Right ventricle myocardium superior (tissue), 1 donor: ENCODE measurements at places on chromosomes 6 and 20.

DNA sequence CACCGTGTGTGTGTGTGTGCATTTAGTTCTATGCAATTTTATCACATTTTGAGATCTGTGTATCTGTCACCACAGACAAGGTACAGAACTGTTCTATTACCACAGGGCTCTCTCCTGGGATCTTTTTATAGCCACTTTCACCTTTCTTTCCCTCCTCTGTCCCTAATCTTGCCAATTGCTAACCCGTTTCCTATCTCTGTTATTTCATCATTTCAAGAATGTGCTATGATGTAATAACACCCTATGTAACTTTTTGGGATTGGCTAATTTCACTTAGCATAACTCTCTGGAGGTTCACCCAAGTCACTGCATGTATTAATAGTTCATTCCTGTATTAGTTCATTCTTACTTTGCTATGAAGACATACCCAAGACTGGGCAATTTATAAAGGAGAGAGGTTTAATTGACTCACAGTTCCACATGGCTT is 657.7 kb downstream of the QKI start:
- DNase-seq = no peak

DNA sequence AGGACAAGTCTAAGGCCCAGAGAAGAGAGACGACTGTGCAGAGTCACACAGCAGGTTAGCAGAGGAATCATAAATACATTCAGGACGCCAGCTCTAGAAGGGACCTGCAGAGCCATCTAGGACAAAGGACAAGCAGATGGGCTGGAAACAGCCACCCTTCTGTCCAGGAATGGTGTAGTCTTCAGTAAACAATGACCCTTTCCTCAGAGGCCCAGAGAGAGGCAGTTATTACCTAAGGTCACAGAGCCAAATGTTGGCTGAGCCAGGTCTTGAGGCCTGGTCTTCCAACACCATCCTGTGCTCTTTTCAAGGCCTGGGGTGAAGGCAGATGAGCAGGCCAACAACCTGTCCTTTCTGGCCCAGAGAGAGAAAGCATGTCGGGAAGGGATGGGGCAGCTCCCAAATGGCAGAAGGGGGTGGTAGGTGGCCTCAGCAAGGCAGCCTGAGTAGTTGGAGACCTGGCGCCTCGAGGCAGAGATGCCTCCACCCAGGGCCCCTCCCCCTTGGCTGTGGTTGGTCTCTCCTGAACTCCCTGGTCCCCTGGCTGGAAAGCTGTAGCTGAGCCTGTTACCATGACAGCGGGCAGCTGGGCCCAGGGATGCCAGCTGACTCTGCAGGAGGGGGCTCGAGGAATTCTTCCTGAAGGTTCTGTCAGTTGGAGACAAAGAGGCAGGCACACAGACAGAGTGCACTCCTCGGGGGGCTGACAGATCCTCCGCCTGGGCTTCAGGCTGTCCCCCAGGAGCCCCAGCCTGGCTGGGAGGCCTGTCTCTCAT is 24.8 kb downstream of the EPB41L1 start:
- no peak for DNase-seq

GRCh38 chr6:25627001-25627400 is 25.0 kb upstream of the SCGN start:
- no peak for DNase-seq

GRCh38 chr20:60300374-60300773 is 342.2 kb downstream of the CDH26 start:
- DNase-seq = no peak

GRCh38 chr20:54623991-54624569 is 148.7 kb downstream of the DOK5 start:
- no peak for DNase-seq

- no peak for DNase-seq
Observed at GRCh38 chr6:125658136-125658535, 91.3 kb upstream of the HEY2 start.

DNA sequence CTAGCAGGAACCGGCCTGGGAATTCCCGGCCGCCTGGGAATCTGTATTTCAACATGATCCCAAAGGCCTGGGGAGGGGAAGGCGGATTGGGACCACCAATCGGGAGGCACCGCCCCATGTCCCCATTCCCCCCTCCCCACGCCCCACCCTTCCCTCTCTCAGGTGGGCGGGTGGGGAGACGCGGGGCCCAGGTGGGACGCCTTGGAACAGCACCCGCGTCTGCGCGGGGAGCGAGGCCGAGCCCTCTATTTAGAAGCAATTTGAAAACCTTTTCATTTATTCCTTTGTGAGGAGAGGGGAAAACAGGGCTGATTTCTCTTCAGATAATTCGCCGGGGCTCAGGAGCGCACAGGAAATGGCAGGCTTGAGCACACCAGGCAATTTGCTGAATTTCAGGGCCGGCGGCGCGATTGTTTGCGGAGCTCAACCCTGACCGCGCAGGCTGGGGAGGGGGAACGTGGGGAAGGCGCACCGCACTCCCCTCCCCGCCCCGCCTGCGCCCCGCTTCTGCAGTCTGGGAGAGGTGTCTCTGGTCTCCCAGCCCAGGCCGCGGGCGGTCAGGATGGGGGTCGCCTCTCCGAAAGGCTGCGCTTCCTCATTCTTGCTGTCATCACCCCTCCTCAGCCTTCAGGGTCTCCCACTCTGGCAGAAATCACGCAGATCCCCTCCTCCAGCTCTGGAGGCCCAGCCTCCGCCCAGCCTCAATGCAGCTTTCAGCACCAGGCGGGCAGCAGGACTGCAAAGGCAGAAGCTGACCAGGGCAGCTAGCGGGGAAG is 170.0 kb downstream of the GRM4 start:
- DNase-seq = no peak

DNA sequence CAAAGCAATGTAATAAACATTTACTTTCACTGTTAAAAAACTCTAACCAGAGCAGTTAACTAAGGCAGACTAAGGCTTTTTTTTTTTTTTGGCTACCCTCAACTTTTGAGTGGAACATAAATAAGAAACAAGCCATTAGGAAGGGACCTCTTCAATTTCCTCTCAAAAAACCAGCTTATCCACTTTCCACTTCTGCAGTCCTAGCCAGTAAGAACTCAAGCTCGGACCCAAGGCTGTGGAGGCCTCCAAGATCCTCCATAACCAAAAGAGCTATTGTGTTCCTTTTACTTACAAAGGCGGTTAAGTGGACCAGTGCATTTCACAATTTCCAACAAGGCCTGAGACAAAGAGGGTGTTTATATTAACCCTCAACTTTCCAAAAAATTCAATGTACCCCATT is 5.3 kb downstream of the KCNK5 start:
- DNase-seq = no peak

DNA sequence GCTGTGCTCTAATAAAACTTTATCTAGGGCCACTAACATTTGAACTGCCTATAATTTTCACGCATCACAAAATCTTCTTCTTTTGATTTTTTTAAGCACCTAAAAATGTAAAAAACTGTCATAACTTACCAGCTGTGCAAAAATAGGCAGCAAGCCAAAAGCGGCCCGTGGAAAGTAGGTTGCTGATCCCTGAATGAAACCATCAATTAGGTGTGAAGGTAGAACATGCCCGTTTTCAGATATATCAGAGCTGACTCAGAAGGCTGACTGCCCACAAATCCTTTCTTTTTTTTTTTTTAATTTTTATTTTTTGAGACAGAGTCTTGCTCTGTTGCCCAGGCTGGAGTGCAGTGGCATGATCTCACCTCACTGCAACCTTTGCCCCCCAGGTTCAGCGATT is 4.9 kb upstream of the IPCEF1 start:
- no peak for DNase-seq
